Left renal cortex interstitium (tissue), 4 donors: ENCODE measurements at places on chromosomes 1 and 21. TPM values are rescaled to one million over a fixed set of nuclear protein-coding genes. Genes with fewer than 3 reads are reported as not detected.

GRCh38 chr1:160685266-160685665 is 26.4 kb downstream of the CD48 start:
- no peak for DNase-seq

GRCh38 chr1:27935721-27936120 is 921 bp downstream of the SMPDL3B start:
- no peak for DNase-seq

DNA sequence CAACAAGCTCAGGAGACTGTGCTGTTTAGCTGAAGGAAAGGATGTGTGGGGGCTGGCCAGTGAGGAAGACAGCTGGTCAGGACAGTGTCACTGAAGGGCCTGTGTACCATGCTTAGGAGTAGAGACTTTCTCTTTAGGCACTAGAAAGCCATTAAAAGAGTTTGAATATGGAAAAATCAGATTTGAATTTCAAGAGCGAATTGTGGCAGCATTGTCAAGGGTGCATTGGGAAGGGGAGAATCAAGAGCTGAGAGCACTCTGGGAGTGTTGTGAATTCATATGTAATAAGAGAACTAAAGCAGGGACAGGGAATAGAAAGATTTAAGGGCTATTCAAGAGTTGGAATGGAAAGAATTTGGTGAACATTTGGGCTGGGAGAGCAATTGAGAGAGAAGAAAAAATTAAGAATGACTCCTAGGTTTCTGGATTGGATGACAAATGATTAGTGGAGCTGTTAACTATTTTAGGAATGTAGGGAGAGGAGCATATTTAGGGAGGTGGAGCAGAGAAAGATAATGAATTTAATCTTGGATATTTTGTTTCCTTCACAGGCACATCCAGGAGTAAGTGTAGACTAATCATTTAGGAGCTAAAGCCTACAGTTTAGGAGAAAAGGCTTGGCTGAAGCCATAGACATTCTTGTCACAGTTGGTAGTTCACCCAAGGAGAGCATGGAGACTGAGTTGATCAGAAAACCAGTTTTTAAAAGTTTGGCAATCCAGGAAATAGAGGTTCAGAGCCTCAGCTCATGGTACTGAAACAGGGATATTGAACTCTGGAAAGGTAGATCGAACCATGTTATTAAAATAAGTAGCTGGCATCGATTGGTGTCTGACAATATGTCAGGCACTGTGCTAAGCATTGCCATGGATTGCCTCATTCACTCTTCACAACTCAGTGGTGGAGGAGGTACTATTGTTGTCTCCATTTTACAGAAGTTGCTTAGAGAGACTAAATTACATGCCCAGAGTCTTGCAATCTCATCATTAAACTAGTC is 23.1 kb upstream of the TOR3A start:
- no peak for DNase-seq

DNA sequence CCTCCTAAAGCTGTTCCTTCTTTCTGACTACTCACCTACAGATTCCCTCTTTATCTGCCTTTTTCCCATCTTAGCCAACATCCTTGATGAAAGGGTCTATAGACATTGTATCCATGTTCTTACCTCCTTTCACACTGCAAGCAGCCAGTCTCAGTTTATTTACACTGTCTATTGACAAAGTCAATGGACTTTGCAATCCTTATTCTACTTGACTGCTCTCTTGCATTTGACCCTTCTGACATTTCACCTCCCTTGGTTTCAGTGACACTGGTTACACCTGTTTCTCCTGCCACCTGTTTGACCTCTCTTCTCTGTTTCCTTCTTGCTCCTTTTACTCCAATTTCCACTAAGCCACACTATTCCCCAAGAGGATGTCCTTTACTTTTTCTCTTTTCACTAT is 224.0 kb upstream of the SNX7 start:
- no peak for DNase-seq

The IPO13 gene
- 34.2 TPM for polyA plus RNA-seq

- DNase-seq: no peak
Measured at GRCh38 chr1:232038706-232039677, 412.4 kb downstream of the DISC1 start.

DNA sequence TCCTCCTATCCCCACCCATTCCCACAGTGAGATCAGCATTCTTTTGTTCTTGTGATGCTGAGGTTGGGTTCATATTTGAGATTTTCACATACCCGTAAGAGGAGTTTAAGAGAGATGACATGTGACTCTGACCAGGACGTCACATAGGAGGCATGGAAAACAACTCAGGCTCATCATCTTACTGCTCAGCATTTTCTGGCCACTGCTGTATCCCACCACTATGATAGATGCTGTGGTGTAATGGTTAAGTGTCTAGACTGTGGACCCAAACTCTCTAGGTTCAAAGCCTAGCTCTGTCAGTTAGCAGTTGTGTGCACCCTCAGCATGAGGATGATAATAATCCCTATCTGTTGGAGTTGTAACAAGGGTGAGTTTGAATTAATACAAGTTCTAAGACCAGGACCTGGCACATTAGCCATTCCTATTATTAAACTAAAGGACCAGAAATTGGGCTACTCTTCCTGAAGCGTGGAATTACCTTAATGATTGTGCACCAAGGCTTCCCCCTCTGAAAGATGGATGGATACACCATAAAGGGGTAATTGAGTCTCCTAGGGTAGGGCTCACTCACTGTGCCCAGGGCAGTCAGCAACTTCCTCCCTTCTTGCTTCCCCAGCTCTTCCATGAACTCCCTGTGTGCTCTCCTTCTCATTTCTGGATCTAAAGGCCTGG is 40.9 kb downstream of the LGR6 start:
- DNase-seq: no peak

- DNase-seq: no peak
Measured at GRCh38 chr1:59752556-59753414, 62.0 kb upstream of the HOOK1 start.

The SLC6A17 gene
- 1.1 TPM for polyA plus RNA-seq

DNA sequence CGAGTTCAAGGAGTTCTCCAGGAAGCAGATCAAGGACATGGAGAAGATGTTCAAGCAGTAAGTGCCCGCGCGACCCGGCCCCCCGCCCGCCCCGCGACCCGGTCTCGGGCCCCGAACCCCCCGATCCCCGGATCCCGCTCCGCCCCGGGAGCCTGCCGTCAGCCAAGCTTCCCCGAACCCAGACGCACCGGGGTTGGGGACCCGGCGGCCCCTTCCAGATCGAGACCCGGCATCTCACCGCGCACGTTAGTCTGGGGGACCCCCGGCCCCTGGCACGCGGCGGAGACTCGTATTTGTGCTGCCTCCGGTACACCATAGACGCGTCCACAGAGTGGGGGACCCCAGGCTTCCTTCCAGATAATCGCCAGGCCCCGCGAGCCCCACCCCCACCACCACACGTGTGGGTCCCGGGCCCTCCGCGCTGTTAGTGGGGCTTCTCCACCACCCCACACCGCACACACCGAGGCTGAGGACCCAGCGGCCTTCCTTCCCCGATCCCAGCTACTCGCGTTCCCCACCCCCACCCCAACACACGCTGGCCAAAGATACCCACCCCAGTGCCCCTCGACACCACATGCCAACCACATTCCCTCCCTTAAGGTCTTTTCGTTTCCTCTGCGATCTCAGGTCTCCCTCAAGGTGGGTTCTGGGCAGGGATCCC is 665 bp downstream of the EFHD2 start:
- DNase-seq: no peak

- no peak for DNase-seq
Measured at GRCh38 chr1:9473032-9473807, 66.0 kb upstream of the SLC25A33 start.

DNA sequence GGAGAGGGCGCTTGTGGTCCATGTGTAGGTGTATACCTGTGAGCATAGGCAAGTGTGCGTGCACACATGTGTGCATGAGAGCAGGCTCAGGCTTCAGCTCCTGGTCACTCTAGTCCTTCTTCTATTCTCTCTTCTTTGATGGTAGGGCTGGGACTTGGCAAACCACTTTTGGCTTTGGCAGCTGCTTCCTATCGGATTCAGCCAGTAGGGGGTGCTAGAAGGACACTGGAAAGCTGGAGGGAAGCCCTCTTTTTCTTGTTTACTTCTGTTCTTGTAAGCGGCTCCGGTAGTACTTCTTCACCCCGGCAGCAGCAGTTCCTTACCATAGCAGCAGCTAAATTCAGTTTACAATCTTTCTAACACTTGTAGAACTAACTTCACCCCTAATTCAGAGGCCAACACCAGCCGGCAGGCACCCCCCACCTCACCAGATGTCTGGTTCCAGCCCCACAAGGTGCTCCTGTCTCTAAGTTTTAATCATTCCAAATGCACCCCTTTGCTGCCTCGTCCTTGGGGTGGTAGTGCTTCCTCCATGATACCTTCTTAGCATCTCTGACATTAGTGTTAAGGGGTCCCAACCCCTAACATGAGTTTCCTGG is 25.1 kb downstream of the NENF start:
- DNase-seq: no peak

GRCh38 chr1:219433496-219434131 is 179.3 kb downstream of the ZC3H11B start:
- DNase-seq: no peak
